Osteoblast (primary cell): ENCODE measurements at places on chromosomes 1 and 21. TPM values are rescaled to one million over a fixed set of nuclear protein-coding genes. Genes with fewer than 3 reads are reported as not detected.

The SHISAL2A gene
- total RNA-seq, result not detected in 2 replicates

The S100A1 gene
- total RNA-seq, result 0.29 TPM in 1 of 2 replicates, not detected in the other

DNA sequence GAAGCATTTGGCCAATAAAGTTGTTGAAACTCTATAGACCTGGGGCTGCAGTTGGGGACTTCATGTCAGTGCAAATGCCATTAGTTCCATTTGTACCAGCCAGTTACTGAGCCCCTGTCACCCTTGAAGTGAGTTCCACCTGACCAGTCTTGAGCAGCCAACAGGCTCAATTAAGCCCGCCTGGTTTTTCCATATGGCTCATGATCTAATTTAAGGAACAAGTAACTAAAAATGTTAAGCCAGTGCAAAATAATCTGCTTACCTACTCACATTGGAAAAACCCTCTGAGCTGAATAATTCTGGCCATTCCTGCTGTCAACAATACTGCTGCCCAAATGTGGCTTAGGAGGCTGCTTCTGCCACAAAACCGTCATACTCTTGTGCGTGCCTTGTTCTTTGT, 21.6 kb downstream of the NSUN4 start:
- no peaks in the 10 kb centered on the region for H3K4me1 ChIP-seq
- H3K27ac ChIP-seq, result no peak overlapping the region
- H3K27me3 ChIP-seq, result no peaks in the 10 kb centered on the region
- peaks cover 62% of the 10 kb centered on the region for H3K36me3 ChIP-seq
- no peak for DNase-seq
- H3K4me3 ChIP-seq, result no peak overlapping the region

DNA sequence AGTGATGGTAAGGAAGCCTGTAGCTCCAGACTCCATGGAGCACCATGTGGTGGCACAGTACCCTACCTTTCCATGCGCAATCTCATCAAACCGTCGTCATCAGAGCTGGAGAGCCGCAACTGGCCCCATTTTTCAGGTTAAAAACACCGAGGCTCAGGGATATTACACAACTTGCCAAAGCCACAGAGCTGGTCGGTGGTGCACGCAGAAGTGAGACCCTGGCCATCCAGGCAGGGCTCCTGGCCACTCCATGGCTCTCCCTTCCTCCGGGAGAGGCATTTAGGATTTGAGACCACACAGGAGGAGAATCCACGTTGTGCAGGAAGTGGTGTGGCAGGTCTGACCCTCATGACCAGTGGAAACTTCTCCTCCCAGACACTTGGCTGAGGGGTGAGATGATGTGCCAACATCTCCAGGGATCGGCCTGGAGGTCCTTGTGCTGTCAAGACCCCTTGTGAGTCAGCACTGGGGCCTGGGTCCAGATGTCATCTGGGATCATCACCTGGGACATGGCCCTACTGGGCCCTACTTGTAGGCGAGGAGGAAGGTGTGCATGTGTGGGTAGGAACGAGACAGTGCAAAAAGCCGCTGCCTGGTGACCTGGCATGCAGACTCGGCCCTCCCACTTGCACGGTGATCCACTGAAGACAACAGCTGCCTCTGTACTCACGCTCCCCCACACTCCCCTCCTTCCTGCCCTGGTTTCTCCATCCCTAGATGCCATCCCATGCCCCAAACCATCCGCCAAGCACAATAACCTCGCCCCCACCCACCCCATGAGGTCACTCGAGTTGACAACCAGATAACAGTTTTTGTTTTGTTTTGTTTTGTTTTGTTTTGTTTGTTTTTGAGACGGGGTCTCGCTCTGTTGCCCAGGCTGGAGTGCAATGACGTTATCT, 10.4 kb downstream of the TFF3 start:
- no peaks in the 10 kb centered on the region for H3K36me3 ChIP-seq
- H3K4me3 ChIP-seq, result no peak overlapping the region
- no peaks in the 10 kb centered on the region for H3K4me1 ChIP-seq
- H3K27me3 ChIP-seq, result peaks cover 5% of the 10 kb centered on the region

- H3K4me3 ChIP-seq, result no peak overlapping the region
- no peaks in the 10 kb centered on the region for H3K27me3 ChIP-seq
- H3K36me3 ChIP-seq, result no peaks in the 10 kb centered on the region
- DNase-seq, result no peak
- H3K27ac ChIP-seq, result no peak overlapping the region
These were observed 68.9 kb upstream of the FAM78B start for GRCh38 chr1:166235728-166236127.

DNA sequence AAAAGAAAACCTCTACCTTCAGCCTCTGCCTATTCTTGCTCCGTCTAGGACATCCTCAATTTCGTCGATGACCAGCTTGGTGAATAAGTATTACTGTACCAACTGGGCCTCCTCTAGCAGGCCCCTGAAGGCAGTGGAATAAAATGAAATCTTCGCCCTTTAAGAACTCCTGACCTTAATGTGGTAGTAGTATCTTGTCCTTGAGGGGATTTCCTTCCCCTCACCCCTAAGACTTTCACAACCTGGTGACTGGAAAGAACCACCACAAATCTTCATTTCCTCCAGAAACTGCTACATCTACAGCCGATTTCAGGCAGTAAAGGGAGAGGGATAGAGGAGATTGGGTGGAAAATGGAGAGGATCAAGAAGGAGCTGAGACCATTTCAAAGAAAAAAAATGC, 1.6 kb upstream of the HAX1 start:
- H3K36me3 ChIP-seq, result peaks cover 59% of the 10 kb centered on the region
- no peak overlapping the region for H3K4me3 ChIP-seq
- no peaks in the 10 kb centered on the region for H3K27me3 ChIP-seq
- H3K4me1 ChIP-seq, result peaks cover 16% of the 10 kb centered on the region
- H3K27ac ChIP-seq, result peak overlapping the region; percentile 94

GRCh38 chr1:23403038-23403336, 21.6 kb downstream of the TCEA3 start:
- no peaks in the 10 kb centered on the region for H3K36me3 ChIP-seq
- peak; percentile 73 for DNase-seq
- H3K27ac ChIP-seq, result peak overlapping the region; percentile 65
- no peaks in the 10 kb centered on the region for H3K27me3 ChIP-seq

GRCh38 chr1:76944942-76945341, 77.7 kb downstream of the ST6GALNAC5 start:
- H3K36me3 ChIP-seq, result no peaks in the 10 kb centered on the region
- no peaks in the 10 kb centered on the region for H3K27me3 ChIP-seq
- DNase-seq, result no peak
- no peak overlapping the region for H3K4me3 ChIP-seq

DNA sequence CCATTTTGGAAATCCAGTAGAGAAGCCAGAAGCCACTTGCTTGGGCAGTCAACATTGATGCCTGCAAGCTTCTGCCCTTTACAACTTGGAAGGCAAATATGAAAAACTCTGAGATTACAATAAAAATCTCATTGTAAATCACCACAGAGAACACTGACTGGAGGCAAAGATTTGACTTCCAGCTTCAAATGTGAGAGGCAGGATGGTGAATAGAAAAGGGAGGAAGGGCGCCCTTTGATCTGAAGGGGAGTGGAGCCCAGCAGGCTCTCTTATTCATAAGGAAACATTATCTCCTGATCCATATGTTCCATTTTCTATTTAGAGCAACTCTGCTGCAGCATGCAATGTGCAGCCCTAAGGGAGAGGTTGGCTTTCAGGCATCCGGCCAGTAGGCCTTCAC, 348.3 kb downstream of the AJAP1 start:
- no peak for DNase-seq
- H3K27ac ChIP-seq, result no peak overlapping the region
- H3K4me1 ChIP-seq, result no peaks in the 10 kb centered on the region
- no peaks in the 10 kb centered on the region for H3K27me3 ChIP-seq
- H3K36me3 ChIP-seq, result no peaks in the 10 kb centered on the region
- H3K4me3 ChIP-seq, result no peak overlapping the region

GRCh38 chr1:57550092-57550491, 126.2 kb upstream of the DAB1 start:
- no peaks in the 10 kb centered on the region for H3K36me3 ChIP-seq
- no peak overlapping the region for H3K27ac ChIP-seq
- no peaks in the 10 kb centered on the region for H3K27me3 ChIP-seq
- H3K4me3 ChIP-seq, result no peak overlapping the region

DNA sequence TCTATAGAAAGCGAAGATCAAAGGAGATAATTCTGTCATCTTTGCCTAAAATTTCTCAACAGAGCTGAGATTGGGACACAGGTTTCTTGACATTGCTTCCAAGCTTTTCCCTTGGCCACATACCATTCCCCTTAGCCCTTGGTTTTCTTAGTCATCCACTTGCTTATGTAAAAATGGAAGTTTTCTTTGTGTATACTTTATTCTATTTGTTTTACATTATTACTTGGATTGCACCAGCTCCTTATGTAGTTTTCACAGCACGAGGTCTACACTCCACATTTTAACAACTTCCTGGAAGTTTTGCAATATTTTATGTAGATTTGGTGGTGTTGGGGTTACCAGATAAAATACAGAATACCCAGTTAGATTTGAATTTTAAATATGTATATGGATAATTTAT, 129.8 kb downstream of the PLA2G4A start:
- no peak for DNase-seq
- no peak overlapping the region for H3K4me3 ChIP-seq
- no peaks in the 10 kb centered on the region for H3K27me3 ChIP-seq
- H3K36me3 ChIP-seq, result no peaks in the 10 kb centered on the region
- no peak overlapping the region for H3K27ac ChIP-seq

DNA sequence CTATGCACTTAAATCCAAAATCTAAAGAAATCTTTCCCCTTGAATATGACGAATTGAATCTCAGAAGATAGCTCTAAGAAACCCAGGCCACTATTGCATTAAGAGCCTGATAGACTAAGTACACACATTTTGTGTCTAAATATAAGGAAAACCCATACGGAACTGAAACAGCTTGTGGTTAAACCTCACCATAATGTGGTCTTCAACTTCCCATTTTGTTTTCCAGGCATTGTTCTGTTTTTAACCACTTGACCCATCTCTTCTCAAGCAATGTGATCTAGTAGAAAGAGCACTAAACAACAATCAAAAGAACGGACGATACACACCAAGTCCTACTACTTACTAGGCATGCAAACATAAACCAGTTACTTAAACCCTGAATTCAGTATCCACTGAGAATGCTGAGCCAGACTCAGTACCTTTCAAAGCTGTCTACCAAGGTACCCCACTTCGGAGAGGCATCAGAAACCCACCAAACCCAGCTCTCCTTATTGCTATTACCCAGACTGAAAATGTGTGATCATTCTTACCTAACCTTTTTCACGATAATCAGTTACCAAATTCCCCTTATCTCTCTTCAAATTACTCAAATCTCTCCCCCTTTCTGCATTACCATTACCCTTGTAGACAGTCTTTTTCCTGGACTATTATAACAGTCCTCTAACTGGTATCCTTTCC, 12.8 kb downstream of the OTUD7B start:
- peak overlapping the region; percentile 18 for H3K27ac ChIP-seq
- no peak overlapping the region for H3K4me3 ChIP-seq
- peaks cover 26% of the 10 kb centered on the region for H3K4me1 ChIP-seq

DNA sequence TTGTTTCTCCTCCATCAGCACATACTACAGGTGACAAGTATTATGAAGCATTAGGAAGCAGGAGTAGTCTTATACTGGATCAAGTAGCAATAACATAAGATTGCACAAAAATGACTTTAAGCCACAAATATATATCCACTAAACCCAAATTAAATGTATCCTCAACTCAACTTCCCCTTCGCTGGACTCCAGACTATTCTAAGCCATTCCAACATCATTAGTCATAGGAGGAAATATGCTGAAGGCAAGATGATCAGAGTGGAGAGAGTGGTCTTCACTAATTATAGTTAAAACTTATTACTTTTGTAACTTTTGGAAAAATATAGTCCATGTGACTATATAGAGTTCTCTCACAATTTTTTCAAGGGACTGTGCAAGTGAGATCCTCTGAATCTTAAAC, 390.7 kb upstream of the ZP4 start:
- DNase-seq, result no peak
- no peak overlapping the region for H3K4me3 ChIP-seq
- H3K4me1 ChIP-seq, result no peaks in the 10 kb centered on the region
- no peak overlapping the region for H3K27ac ChIP-seq
- no peaks in the 10 kb centered on the region for H3K36me3 ChIP-seq
- no peaks in the 10 kb centered on the region for H3K27me3 ChIP-seq

DNA sequence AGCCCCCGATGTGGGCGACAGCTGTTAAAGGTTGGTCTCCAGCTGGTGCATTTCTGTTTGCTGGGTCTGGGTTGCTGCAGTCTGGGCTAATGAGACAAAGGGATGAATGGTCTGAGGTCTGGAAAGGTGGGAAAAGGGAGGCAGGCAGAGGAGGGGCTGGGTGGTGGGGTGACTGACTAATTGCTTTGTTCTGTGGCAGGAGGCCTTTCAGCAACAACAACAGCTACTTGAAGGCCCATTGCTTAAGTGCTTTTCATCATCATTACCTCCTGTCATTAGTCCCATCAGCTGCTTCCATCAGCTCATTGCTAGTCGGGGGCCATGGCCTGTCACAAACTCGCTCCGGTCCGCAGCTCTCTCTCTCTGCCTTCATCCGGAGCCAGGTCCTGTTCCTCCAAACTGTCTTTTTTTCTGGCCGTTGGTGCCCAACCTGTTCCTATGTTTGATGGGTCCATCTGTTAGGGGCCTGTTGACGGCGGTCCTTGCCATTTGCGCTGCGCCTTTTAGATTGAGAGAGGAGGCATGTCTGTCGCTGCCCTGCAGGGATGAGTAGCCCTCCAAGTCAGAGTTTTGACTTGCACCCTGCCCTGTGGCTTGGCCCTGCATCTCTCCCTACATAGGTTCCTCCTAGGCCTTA, 105.6 kb upstream of the PLXNA2 start:
- no peak overlapping the region for H3K27ac ChIP-seq
- no peaks in the 10 kb centered on the region for H3K36me3 ChIP-seq
- H3K4me3 ChIP-seq, result no peak overlapping the region
- no peaks in the 10 kb centered on the region for H3K27me3 ChIP-seq

DNA sequence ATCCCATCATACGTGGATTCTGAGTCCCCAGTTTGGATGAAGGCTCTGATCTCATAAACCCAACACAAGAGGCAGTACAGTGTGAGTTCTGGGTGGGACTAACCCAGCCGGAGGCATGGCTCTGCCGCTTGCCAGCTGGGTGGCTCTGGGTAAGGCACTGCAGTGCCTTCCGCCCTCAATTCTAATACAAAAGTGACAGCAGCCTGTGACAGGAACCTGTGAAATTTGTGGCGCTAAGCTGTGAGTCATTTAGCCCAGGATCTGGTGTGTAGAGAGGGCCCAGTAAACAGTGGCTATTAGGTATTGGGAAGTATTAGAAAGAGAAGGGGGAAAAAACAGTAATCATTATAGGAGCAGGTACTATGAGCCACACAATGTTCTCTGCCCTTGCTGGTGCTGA, 23.3 kb downstream of the HSPG2 start:
- no peaks in the 10 kb centered on the region for H3K27me3 ChIP-seq
- H3K36me3 ChIP-seq, result peaks cover 35% of the 10 kb centered on the region
- H3K4me1 ChIP-seq, result peaks cover 53% of the 10 kb centered on the region
- no peak overlapping the region for H3K4me3 ChIP-seq

- no peak overlapping the region for H3K27ac ChIP-seq
- H3K4me1 ChIP-seq, result no peaks in the 10 kb centered on the region
- H3K27me3 ChIP-seq, result no peaks in the 10 kb centered on the region
- no peak for DNase-seq
These were observed 109.0 kb downstream of the HMGB4 start for GRCh38 chr1:33972676-33973395.
